ENCODE measurements at places on chromosomes 1 and 21.

GRCh38 chr1:223405507-223405906, 12.3 kb downstream of the CCDC185 start:
- DNase-seq: no peak
- H3K27me3 ChIP-seq: no peaks in the 10 kb centered on the region
- no peaks in the 10 kb centered on the region for H3K36me3 ChIP-seq
- H3K27ac ChIP-seq: no peak overlapping the region
- no peak overlapping the region for H3K4me3 ChIP-seq

GRCh38 chr1:60343736-60344135, 270.2 kb upstream of the C1orf87 start:
- H3K4me3 ChIP-seq: no peak overlapping the region
- DNase-seq: no peak
- no peaks in the 10 kb centered on the region for H3K27me3 ChIP-seq
- no peaks in the 10 kb centered on the region for H3K4me1 ChIP-seq

GRCh38 chr1:71964188-71964587, 318.2 kb downstream of the NEGR1 start:
- no peaks in the 10 kb centered on the region for H3K4me1 ChIP-seq
- H3K27ac ChIP-seq: no peak overlapping the region
- DNase-seq: no peak
- H3K27me3 ChIP-seq: no peaks in the 10 kb centered on the region
- H3K36me3 ChIP-seq: no peaks in the 10 kb centered on the region

DNA sequence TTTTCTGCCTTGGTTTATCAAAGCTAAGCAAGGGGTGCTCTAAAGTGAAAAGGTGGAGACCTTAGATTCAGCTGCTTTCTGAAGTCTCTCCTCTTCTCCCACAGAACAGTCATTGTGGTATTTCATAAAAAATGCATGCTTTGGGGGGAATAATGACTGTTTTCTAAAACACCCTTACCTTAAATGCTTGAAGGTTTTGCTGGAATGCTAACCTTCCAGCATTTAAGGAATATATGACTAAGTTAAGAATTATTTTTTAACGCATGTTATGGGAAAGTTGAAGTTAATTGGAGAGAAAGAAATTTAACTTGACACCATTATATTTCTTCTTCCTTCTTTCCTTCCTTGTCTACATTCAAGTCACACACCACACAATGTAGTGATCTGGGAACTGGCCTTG, 162.5 kb downstream of the ROR1 start:
- H3K4me3 ChIP-seq: no peak overlapping the region
- no peak overlapping the region for H3K27ac ChIP-seq
- H3K4me1 ChIP-seq: peaks cover 10% of the 10 kb centered on the region
- no peaks in the 10 kb centered on the region for H3K36me3 ChIP-seq

DNA sequence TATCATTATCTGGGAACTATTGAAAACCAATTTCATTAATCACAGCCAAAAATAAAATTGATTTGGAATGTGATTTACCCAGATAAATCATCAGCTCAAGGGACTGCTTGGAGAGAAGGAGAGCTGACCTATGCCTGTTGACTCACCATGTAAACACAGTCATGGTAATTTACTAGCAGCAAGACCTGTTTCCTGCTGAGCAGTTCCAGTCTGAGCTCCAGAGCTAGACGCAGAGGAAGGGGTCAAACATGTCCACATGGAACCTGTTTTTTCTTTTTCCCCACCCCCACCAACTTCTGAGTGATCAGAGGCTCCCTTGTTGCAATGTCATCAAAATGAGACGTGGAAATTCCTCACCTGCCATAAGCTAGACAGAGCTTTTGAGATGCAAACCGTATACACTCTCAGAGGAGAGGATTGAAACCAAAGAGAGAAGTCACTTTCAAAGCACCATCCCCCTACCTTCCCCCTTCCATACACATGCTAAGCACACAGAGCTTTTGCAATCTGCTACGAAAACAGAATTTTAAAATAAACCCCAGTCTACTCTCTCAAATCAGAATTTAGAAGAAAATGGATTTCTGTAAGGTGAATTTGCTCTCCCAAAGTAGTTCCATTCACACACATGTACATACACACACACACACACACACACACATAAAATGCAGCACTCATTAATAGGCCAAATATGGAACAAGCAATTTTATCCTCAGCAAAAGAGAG, 55.9 kb upstream of the PTGFRN start:
- no peak overlapping the region for H3K4me3 ChIP-seq
- DNase-seq: peak; percentile 35
- no peaks in the 10 kb centered on the region for H3K4me1 ChIP-seq
- H3K27ac ChIP-seq: no peak overlapping the region
- no peaks in the 10 kb centered on the region for H3K36me3 ChIP-seq

DNA sequence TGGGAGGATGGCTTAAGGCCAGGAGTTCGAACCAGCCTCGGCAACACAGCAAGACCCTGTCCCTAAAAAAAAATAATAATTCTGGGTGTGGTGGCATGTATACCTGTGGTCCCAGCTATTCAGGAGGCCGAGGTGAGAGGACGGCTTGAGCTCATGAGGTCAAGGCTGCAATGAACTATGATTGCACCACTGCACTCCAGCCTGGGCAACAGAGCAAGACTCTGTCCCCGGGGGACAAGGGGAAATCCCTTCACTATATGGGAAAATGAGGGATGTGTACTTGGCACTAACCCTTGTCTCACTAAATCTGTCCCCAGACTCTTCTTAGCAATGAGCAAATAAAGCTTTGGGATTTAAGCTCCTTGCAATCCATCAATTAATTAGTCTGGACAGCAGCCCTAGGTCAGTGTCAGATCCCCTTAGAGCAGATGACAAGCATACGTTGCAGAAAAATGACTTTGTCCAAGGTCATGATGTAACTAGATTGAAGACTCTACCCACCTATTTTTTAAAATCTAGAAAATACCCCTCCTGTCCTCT, 9.4 kb downstream of the KDM5B start:
- no peak overlapping the region for H3K27ac ChIP-seq
- no peak overlapping the region for H3K4me3 ChIP-seq
- no peaks in the 10 kb centered on the region for H3K36me3 ChIP-seq
- H3K27me3 ChIP-seq: no peaks in the 10 kb centered on the region

DNA sequence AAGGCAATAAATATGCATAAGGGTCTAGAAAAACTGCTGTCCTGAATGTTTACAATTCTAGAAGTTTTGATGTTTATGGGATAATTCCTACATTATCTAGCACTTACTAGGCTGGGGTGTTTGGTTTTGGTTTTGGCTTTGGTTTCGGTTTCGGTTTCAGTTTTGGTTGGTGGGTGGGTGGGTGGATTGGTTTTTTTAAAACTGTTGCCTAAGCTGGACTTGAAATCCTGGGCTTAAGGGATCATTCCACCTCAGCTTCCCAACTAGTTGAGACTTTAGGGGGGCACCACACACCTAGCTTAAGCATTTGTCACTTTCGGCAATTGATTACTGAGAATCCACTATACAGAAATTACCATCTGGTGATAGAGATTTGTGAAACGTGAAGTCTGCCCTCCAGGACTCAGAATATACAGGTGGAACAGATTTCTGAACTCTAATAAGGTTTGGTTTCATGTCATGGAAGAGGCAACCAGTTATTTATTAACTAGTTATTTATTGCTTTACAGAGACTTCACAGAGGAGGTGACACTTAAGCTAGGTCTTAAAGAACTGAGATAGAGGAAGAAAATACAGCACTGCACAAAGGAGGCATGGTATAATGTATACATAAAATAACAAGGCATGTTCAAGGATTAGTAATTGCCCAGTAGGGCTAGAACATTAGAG, 69.6 kb downstream of the PIK3R3 start:
- H3K27me3 ChIP-seq: no peaks in the 10 kb centered on the region
- no peak overlapping the region for H3K4me3 ChIP-seq
- peaks cover 13% of the 10 kb centered on the region for H3K36me3 ChIP-seq
- H3K27ac ChIP-seq: no peak overlapping the region
- no peaks in the 10 kb centered on the region for H3K4me1 ChIP-seq

DNA sequence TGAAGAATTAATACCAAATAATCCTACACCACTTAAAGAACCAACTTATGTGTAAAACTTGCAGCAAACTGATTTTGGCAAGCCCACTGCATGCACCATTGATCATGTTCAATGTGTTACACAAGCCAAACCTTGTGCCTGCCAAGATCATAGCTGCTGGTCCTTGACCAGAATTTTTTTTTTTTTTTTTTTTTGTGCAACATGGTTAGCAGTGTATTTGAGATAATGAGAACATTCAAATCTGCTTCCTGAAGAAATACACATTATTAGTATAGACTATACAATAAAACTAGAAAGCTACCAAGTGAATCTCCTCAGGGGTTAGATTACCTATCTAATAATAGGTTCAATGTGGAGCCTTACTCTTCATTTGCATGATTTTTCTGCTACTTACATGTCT, 421.0 kb downstream of the MRPL39 start:
- no peaks in the 10 kb centered on the region for H3K27me3 ChIP-seq
- H3K4me1 ChIP-seq: no peaks in the 10 kb centered on the region
- H3K36me3 ChIP-seq: no peaks in the 10 kb centered on the region
- no peak overlapping the region for H3K27ac ChIP-seq
- no peak overlapping the region for H3K4me3 ChIP-seq
- peak; percentile 51 for DNase-seq

- H3K27me3 ChIP-seq: no peaks in the 10 kb centered on the region
- no peak overlapping the region for H3K4me3 ChIP-seq
- H3K4me1 ChIP-seq: no peaks in the 10 kb centered on the region
- no peak overlapping the region for H3K27ac ChIP-seq
- H3K36me3 ChIP-seq: no peaks in the 10 kb centered on the region
These were observed 33.0 kb downstream of the USP48 start for GRCh38 chr1:21749859-21750468.

All from lung (tissue), 17 donors.